Bone marrow (tissue), 2 donors: ENCODE measurements at places on chromosomes 11 and 22.

- no peak for DNase-seq
Observed at GRCh38 chr11:78708388-78708787, 133.7 kb upstream of the NARS2 start.

DNA sequence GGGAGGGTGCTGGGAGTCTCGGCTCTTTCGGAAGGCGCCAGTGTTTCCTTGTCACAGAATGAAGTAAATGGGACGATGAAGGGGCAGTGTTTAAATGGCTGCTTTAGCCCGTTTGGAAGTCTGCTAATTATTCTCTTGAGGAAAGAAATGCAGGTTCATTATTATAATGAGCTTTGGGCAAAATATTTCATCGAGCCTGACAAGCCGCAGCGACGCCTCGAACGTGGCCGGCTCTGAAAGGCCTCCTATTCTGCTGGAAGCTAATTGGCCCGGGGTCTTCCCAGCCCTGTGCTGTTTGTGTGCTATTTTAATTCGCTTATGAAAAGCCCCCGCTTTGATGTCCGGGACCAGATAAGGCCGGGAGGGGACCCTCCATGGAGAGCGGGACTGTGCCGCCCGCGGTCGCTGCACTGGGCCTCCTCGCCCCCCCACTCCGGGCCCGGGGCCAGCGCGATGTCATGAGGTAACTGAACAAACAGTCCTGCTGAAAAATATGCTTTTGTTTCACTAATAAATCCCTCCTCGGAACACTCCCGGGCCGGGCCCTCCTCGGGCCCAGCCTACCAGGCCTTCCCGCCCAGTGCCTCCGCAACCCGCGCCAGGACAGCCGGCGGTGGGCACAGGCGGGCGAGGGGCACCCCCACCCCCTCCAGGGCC is 78.4 kb downstream of the CDKN1C start:
- DNase-seq, result no peak

DNA sequence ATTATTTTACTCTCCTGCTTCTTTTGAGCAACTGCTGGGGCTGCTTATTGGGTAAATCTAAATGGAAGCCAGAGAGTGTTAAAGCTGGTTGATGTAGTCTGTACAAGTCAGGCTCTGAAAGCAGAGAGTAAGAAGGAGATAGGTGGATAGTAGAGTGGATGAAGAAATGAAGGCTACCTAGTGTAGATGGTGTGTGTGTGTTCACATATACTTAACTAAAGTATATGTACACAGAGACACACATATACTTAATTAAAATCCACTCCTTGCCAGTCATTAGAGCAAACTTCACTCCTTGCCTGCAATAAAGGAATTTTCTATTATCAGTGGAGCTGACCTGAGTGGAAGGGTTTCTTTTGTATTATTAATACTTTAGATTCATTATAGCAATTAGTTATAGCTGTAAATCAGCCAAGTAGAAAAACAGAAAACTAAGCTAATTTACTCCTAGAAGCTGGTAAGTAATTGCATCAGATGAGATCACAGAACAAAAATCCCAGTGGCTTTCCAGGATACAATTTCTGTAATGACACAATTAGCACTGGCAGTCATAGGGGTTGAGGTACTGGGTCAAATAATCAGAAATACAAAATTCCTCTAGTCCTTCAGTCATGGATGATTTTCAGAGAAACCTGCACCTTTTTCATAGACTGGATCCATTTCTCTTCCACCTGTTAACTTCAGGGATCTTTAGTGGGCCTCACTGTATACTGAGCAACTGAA is 40.7 kb upstream of the CCDC179 start:
- no peak for DNase-seq

DNA sequence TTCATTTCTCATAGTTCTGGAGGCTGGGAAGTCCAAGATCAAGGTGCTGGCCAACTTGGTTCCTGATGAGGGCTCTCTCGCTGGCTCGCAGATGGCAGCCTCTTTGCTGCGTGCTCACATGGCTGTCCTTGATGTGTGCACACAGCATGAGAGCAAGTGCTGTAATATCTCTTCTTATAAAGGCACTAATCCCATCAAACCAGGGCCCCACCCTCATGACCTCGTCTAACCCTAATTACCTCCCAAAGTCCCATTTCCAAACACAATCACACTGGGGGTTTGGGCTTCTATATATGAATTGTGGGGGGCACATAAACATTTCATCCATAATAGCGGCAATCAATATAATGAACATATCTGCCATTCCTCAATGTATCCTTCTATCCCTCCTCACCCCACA is 1062.1 kb downstream of the BRD1 start:
- no peak for DNase-seq

GRCh38 chr11:124200671-124201070 is 17.5 kb downstream of the OR10D3 start:
- DNase-seq, result no peak

- DNase-seq, result no peak
Observed at GRCh38 chr11:129215506-129216245, 23.6 kb upstream of the ARHGAP32 start.

GRCh38 chr22:49235463-49236300 is 592.0 kb downstream of the BRD1 start:
- no peak for DNase-seq

- no peak for DNase-seq
Observed at GRCh38 chr11:69003301-69003865, 9.7 kb downstream of the MRGPRF start.

GRCh38 chr11:131154351-131154750 is 216.1 kb upstream of the NTM start:
- no peak for DNase-seq

GRCh38 chr11:118305726-118306125 is 1.2 kb downstream of the CD3E start:
- DNase-seq, result no peak

GRCh38 chr11:126483621-126484195 is 128.2 kb downstream of the ST3GAL4 start:
- DNase-seq, result no peak

GRCh38 chr11:67299471-67300191 is 3.7 kb upstream of the SSH3 start:
- no peak for DNase-seq

DNA sequence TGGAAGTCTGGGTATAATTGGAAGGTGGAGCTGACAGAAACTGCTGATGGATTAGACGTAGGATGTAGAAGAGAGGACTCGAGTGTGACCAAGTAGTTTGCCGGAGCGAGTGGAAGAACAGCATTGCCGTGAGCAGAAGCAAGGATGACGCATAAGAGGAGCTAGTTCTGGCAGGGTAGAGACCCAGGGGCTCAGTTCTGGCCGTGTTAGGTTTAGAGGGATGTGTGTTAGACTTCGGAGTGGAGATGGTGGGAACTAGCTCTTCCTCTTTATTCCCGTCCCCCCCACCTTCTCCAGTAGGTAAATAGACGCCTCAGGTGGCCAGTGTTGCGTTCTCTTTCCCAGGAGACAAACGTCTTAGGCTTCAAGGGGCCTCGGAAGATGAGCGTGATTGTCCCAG is 19.1 kb downstream of the TUB start:
- DNase-seq, result no peak

- DNase-seq, result no peak
Observed at GRCh38 chr11:94062360-94062759, 41.2 kb downstream of the HEPHL1 start.

DNA sequence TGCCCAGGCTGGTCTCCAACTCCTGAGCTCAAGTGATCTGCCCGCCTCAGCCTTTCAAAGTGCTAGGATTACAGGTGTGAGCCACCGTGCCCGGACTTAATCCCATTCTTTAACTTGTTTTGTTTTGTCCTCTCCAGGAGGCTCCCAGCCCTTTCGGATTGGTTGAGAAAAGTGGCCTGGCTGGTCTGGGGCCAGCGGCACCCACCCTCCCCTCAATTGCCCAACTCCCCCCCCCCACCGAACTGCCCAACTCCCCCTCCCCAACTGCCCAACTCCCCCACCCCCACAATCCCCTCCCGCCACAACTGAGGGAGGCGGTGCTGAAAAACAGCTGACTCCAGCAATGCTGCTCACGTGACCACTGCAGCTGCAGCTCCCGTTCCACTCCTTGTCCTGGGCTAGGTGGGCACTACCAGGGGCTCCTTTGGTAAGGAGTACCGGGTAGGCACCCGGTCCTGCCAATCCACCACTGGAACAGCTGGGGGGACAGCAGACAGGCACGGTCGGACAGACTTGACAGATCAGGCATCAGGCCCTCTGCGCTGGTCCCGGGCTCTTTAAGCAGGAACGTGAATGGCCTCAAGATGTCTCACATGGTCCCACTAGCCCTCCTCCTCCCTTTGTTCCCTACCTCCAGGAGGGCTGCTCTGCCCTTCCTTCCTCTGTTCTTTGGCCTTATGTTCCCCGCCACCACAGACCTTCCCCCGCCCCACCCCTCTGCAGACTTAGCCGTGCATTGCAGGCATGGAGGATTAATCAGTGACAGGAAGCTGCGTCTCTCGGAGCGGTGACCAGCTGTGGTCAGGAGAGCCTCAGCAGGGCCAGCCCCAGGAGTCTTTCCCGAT is at the start of gene TCN2:
TCN2 (plus strand) TSS at position 720 of the 845 bp plus-strand sequence. CDS start 158 bp downstream, outside the sequence.
- peak; percentile 50 for DNase-seq

DNA sequence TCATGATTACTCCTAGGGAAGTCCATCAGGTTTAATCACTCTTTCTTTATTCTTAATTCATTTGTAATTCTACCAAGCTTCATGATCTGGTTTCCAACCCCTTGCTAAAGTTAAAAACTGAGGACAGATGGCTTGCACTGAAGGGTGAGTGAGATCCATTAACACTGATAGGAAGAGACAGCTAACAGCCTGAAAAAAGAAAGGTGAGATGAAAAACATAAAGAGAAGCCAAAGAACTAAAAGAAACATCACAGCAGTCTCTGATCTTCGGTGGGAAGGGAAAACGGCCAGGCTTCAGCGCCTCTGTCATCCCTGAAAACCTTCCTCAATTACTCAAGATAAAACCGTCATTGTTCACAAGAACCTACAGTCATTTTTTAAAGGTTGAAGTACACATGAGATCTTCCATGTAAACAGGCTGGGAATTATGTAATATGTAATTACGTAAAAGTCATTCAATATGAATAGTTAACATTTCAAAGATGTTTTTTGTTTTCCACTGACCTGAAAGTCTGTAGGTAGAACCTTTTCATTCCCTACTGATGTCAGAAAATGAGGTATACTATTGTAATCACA is 41.3 kb downstream of the VSIG10L2 start:
- DNase-seq, result no peak

DNA sequence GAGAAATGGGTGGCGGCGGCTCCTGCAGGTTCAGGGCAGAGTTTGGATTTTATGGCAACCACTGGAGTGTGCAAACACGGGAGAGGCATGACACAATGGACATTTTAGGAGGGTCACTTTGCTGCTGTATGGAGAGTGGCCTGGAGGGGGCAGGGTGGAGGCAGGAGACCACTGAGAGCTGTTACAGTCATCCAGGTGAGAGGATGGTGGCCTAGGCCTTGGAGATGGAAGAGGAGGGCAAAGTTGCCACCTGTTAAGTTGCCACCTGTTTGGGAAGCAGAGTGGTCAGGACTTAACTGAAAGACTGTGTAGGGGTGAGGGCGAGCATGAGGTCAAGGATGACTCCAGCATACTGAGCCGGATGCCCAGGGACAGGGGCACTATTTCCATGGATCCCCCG is 2.3 kb upstream of the RAD9A start:
- peak; percentile 24 for DNase-seq

- DNase-seq, result peak; percentile 10
Observed at GRCh38 chr11:88552379-88553062, 215.0 kb upstream of the CTSC start.

- no peak for DNase-seq
Observed at GRCh38 chr11:58334708-58335107, 24.2 kb downstream of the OR5B17 start.

DNA sequence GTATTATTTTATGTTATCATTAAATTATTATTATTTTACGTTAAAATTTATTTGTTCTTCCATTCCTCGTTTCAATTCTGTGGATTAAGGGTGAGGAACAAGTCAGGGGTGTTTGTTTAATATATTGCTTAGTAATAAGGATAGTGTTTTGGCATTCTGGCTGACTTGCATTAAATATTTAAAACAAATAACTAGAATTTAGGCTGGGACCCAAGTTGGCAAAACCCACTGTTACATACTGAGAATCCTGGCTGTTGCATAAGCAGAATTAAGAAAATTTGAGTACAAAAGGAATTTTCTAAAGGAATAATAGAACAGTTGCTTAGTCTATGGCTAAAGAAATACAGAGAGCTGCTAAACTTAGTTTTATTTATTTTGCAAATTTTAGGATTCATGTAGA is 196.4 kb downstream of the GUCY1A2 start:
- no peak for DNase-seq

GRCh38 chr22:41917903-41918791 is 3.3 kb upstream of the SHISA8 start:
- DNase-seq, result peak; percentile 29
